ENCODE measurements at places on chromosomes 3 and 15. TPM values are rescaled to one million over a fixed set of nuclear protein-coding genes. Genes with fewer than 3 reads are reported as not detected.

- no peak for DNase-seq
Observed at GRCh38 chr3:27508424-27508823, 24.2 kb upstream of the SLC4A7 start.

DNA sequence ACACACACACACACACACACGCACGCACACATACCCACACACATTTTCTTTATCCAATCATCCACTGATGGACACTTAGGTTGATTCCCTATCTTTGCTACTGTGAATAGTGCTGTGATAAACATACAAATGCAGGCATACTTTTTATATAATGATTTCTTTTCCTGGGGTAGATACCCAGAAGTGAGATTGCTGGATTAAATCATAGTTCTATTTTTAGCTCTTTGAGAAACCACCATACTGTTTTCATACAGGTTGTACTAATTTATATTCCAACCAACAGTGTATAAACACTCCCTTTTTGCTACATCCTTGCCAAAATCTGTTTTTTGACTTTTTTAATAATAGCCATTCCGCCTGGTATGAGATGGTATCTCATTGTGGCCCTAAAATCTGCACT is 94.5 kb upstream of the GK5 start:
- no peak for DNase-seq

DNA sequence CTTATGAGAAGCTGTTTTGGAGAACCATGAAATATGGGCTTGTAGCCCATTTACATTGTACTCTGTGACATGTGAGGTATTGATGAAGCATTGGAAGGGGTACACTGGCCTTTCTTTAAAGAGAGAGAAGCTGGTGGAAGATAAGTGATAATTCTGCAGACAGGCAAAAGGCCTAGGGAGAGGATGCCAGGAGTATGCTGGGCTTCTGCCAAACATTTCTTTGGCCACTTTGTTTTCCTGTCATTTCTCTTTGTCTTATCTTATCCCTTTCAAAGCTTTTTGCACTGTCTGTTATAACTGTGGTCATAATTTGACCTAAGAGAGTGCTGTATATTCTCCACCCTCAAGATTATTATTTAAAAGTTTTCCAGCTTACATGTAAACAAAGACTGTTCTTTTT is 109.6 kb upstream of the SEMA6D start:
- no peak for DNase-seq

Gene TMEM212
- total RNA-seq = not detected

Gene RPS27L
- 228 TPM for total RNA-seq

Gene LTK
- total RNA-seq = 1.7 TPM

DNA sequence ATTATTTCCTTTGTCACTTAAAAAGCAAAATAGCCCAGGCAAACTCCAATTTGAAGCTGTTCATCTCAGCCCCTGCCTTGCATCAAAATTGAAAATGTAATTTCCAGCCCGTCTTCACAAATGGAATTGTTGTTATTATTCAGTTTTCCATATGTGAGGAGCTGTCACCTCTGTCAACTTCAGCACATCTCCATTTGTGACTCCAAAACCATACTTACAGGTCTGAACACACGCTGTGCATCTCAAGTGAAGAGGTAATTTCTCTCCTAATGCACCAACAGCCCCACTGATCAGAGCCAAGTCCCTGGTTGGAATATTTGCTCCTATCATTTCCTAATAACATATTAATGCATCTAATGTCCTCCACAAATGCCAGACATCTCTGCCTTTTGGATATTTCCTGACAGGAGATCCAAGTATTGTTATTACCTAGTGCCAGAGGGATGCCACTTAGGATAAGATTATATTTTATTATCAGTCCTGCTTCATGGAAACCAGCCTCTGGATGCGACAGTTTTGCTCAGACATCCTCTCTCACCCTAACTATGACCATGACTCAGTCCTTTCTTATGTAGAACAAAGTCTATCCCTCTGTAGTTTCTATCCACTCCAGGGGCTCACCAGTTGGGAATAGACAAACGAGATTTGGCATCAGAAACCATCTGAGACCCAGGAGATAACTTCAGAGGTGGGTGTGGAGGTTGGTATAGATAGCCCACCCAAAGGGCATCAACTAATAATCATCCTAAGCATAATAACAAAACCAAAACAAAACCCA is 379.8 kb downstream of the VPS13C start:
- DNase-seq = no peak

DNA sequence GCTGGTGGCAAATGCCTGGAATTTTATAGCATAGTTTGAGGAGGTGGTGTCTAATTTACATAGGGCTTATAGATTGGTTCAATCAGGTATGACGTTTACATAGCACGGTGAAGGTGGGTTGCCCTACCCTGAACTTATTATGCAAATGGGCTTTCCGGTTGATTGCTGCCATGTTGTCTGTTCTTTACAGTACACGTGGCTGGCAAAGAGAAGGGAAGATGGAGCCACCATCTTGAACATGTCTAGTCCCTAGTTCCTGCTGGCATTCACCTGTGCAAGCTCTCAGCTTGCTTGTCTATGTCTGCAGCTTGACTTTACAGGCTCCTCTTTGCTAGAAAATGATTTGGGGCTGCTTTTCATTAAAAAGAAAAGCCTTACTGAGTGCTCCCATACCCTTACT is 14.0 kb upstream of the STAC start:
- DNase-seq = no peak

Gene CCDC54
- not detected for total RNA-seq

DNA sequence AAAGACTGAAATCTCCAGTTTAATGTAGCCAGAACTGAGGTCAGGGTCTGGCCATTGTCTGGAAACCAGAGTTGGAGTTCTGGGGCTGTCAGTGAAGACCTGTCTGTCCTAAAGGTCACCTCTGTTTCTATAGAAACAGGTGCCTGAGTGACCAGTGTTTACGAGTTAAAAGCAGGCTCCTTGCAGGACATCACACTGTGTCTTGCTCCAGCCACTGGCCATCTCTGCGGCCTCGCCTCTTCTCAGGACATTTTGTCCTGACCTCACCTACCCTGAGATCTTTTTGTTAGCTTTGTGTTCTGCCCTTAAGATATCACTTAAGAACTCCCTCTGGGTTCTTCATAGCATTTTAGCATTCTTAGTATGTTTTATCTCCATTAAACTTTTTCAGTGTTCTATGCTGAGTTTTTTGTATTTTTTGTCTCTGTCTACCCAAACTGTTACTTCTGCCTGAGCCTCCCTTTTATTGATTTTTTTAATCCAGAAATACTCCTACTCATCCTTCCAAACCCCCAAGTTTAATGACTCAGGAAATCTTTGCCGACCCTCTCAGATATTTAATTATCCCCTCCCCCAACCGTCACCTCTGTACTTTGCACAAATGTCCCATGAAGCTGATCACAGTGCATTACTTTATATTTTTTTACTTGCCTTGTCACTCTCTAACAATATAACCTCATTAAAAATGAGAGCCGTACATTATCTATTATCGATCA is 223.7 kb downstream of the THSD4 start:
- DNase-seq = no peak

- no peak for DNase-seq
Observed at GRCh38 chr3:116254541-116254940, 190.7 kb downstream of the LSAMP start.

Gene MST1R
- 0.84 TPM for total RNA-seq

DNA sequence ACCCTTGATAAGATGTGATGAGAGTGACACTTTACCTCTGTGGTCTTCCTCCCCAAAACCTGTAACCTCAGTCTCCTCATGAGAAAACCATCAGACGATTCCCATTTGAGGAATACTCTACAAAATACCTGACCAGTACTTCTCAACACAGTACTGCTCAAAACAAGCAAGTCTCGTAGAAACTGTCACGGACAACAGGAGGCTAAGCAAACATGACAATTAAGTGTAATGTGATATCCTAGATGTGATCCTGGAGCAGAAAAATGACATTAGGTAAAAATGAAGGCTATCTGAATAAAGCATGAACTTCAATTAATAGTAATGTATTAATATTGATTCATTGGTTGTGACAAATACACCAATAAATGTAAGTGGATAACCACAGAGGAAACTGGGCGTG is 113.6 kb downstream of the CACNA2D3 start:
- no peak for DNase-seq

Gene SENP2
- total RNA-seq = 38.1 TPM

GRCh38 chr15:61634837-61635236 is 405.7 kb upstream of the RORA start:
- DNase-seq = no peak

Gene PCOLCE2
- not detected for total RNA-seq

GRCh38 chr15:100330221-100330620 is 11.6 kb downstream of the ADAMTS17 start:
- DNase-seq = peak; percentile 50

- no peak for DNase-seq
Observed at GRCh38 chr15:60656481-60656880, 177.5 kb upstream of the ICE2 start.

DNA sequence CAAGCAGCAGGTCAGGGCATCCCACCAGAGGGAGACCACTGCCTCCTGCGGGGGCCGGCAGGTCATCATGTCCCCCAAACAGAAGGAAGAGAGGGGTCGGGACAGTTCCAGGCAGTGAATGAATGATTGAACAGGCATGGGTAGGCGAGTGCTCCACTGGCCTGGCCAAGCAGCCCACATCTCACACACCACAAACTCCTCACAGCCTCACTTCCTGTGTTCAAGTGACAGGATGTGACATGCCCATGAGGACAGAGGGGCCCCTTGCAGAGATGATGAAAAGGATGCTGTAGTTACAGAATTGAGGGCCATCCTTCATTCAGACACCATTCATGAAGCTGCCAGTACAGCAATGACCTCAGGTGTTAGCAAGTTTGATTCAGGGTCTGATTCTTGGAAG is 3.7 kb downstream of the IQSEC1 start:
- peak; percentile 73 for DNase-seq

- no peak for DNase-seq
Observed at GRCh38 chr3:159859424-159859823, 129.2 kb upstream of the IL12A start.

Gene CFAP100
- not detected for total RNA-seq

Gene GPR27
- 0.90 TPM for total RNA-seq

Gene PROS1
- total RNA-seq = 0.50 TPM

DNA sequence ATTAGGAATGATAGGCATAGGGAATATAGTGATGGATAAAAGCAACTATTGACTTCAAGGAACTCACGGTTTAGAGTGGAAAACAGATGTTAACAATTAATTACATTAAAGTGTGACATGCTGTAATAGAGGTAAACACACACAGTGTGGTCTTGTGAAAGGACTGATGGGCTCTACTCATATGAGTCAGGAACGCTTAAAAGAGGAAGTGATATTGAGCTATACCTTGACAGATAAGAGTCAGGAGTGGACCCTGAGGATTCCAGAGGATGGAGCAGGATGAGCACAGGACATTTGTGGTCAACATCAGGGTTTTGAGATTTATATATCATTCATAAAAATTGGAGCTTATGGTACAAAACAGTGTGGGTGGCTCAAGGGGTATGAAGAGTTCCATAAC is 11.0 kb downstream of the EXOG start:
- DNase-seq = no peak

DNA sequence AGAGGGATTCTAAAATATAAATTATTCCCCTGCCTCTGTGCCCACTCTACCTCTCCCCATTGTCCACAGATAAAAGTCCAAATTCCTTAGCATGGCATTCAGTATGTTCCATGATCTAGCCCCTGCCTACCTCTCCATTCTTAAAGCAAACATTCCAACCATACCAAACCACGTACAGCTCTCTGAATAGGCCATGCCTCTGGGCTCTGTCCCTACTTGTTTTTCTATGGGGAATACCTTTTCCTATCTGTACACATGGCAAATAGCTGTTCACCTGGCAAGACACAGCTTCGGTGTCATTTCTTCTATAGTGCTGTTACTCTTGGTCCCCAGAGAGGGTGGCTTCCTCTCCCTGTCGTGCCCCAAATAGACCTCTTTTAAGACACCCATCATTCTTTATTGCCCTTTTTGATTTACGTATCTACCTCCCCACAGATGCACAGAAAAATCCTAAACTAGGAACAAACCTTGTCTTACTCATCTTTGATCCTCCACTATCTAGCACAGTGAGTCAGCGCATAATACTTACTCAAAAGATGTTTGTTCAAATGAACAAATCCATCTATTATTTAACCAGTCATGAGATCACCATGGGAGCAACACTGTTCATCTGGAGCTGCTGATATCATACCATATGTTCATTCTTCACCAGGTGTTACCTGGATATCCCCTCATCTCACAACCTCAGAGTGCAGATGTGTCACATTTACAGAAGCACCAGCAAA is 329.8 kb downstream of the THSD4 start:
- no peak for DNase-seq

DNA sequence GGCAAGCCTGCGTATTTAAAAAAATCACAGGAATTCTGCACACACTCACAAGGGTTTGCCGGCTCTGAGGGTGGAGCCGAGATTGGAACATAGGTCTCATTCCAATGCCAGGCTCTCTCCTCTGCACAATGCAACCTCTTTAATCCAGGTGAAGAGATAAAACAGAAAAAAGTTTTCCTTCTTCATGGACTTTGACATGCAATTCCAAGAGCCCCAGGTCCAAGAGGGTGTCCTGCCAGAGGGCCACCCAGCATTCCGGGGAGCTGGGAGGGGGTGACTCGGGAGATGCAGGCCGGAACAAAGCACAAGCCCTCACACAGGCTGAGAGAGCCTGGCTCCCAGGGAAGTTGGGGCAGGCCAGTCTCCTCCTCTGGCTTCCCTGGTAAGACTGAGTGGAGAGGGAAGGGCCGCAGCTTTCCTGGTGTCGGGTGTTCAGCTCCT is 6.7 kb upstream of the SLC12A8 start:
- DNase-seq = no peak

Gene ABHD5
- 18.9 TPM for total RNA-seq

GRCh38 chr3:48655606-48656005 is 7.1 kb downstream of the CELSR3 start:
- DNase-seq = peak; percentile 68

GRCh38 chr3:197367081-197367780 is 68.8 kb upstream of the DLG1 start:
- no peak for DNase-seq

- no peak for DNase-seq
Observed at GRCh38 chr3:335240-335639, 138.7 kb downstream of the CHL1 start.

Gene ROPN1
- not detected for total RNA-seq

DNA sequence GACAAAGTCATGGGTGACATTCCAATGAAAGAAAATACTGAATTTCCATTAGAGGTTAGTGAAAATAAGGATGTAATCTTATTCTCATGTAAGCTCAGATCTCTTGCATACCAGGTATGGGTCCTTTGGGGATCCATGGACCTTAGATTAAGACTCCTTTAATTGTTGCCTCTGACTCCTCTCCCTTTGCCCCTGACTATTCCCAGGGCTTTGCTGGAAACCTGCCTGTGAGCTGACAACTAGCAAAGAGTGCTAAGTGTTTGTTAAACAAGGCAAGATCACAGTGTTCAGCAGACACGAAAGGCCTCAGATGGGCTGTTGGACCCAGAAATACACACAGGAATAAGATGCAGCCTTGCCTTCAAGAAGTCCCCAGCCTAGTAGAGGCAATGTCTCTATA is 32.1 kb downstream of the ACKR2 start:
- no peak for DNase-seq

DNA sequence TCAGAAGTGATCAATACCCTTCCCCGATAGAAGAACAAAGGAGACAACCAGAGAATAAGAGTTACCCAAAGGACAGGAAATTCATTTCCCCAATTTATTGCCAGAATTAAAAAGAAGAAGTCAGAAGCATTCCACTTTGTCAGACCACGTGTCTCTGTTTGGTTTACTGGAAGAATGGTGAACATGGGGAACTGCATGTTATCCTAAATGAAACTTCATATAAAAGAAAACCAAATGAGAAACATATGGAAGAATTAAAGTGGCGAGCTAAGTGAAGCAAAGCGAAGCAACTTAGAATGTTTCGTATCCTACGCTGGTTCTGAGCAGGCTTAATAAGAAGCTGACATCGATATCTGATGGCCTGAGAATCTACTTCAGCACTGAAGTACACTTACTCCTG is 190.7 kb downstream of the MAGI1 start:
- no peak for DNase-seq

Measured in activated T-cell treated with anti-CD3 and anti-CD28 coated beads, Interleukin-2, amount 50 U/mL, for 72 hours (primary cell).